Stimulated activated CD8-positive, alpha-beta memory T cell treated with anti-CD3 and anti-CD28 coated beads, Interleukin-2, amount 100 ng/mL, for 1 hour (primary cell): ENCODE measurements at places on chromosomes 6 and 20.

DNA sequence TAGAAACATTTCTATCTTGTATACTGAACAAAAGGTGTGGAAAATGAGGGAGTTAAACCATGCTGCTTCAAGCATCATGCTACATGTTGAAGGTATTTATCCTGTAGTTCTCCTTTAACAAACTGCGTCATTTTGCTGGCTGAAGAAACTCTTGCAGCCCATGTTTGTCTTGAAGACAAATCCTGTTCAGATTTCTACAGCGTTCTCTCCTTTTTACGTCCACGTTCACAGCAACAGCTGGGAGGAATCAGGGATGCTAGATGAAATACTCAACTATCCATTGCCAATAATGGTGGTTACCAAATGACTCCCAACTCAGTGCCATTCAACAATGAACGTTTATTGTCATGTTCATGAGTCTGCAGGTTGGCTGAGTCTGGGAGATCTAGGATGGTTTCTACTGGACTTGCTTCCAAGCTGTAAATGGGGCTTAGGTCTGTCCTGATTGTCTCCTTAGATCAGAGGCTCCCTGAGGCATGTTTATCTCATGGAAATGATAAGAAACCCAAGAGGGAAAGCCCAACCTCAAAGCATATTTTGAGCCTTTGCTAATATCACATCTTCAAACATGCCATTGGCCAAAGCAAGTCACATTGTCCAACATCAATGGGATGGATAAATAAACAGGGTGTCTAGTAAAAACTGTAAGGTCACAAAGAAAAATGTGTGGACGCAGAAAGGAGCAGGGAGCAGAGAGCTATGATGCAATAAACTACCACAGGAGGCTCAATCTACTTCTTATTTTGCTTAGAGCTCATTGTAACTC is 2.7 kb upstream of the PLCB1 start:
- no peak for DNase-seq

GRCh38 chr20:32527052-32527446 is 58.1 kb downstream of the NOL4L start:
- DNase-seq: no peak

DNA sequence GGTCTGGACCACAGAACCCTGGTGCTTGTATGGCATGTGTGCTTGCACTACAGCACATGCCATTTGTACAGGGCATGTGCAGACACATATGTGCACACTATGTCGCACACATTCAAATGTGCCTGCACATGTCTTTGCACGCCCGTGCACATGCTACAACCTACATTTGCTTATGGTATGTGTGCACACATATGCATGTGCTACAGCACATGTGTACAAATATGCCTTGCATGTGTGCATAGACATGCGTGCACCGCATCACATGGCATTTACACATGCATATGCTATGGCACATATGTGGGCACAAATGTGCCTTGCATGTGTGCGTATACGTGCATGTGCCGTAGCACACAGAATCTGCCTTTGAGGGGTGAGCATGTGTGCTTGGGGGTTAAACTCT is 90.5 kb downstream of the DHX35 start:
- no peak for DNase-seq

DNA sequence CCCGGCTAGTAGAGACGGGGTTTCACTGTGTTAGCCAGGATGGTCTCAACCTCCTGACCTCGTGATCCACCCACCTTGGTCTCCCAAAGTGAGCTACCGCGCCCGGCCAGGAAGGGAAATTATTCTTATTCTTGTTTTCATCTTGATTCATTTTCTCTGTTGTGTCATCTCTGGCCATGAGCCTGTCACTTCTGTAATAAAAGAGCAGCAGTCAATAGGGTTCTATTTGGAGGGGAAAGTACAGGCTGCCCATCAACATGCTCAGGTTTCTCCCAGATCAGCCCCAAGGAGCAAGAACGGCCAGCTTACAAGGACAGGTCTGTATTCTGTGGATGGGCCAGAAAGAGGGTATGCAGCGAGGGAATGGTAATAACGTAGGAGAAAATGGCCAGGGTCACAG is 345.0 kb downstream of the PREX1 start:
- no peak for DNase-seq

DNA sequence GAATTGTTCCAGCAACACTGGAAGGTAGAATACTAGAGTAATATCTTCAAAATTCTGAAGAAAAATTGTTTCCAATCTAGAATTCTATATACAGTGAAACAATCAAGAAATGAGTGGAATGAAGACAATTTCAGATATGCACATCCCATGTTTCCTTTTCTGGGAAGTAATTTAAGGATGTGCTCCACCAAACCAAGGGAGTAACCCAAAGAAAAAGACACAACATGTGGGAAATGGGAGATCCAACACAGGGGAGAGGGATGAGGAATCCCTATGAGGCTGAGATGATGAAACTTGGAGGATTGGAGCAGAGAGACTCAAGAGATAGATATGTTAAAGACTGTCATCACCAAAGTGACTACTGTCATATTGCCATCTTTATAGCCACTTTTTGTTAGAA is 9.8 kb upstream of the RNF24 start:
- no peak for DNase-seq

DNA sequence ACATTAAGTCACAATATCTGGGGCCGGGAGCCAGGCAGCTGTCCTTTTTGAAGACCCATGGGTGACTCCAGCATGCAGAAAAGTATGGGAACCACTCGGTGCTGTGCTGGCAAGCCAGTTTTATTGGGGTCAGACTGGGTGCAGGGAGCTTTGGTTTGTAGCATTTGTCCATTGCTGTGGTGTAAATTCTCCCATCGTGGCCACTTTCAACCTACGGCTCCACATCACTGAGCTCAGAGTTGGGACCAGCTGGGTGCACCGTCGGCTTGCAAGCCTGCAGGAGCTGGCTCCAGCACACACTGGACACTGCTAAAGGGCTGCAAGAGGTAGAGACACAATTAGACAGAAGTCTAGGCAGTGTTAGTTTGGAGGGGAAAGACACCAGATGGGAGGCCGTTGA is 66.9 kb downstream of the SYNJ2 start:
- no peak for DNase-seq
